ENCODE measurements at places on chromosomes 4 and X.

DNA sequence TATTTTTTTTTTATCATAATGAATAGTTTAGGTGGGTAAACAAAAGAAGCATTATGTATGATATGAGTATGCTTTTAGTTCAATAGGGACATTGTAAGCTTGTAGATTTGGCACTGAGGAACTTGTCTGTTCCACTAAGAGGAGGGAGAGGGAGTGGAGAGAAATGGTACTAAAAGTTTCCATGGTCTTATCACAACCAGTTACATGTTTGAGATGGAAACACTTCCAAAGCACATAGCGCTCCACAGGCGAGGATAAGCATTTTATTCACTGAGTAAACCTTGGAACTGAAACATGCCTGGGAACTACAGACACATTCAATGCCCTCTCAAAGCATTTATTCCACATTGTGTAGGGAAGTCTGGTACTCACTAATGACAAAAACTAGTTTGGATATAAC is 15.5 kb downstream of the MYOZ2 start:
- DNase-seq = no peak

- DNase-seq = no peak
Measured at GRCh38 chrX:19964017-19964710, 26.7 kb downstream of the BCLAF3 start.

DNA sequence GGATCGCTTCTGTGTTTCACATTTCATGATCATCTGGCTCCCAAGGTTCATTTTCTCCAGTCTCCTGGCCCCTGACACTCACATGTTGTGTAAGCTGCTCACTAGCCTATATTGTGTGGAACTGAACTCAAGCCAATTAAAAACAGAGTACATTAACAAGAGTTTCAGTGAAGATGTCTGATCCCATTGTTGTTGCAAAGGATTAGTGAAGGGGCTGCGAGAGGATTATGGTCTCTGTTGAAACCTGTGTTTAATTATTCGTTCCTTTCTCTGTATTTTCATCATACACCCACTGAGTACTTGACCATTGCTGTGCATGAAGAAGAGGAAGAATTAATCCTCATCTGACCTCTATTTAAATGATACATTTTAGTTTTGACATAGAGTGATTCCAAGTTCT is 54.7 kb downstream of the AFF2 start:
- DNase-seq = no peak

- no peak for DNase-seq
Measured at GRCh38 chr4:45147866-45148265, 421.5 kb upstream of the GNPDA2 start.

DNA sequence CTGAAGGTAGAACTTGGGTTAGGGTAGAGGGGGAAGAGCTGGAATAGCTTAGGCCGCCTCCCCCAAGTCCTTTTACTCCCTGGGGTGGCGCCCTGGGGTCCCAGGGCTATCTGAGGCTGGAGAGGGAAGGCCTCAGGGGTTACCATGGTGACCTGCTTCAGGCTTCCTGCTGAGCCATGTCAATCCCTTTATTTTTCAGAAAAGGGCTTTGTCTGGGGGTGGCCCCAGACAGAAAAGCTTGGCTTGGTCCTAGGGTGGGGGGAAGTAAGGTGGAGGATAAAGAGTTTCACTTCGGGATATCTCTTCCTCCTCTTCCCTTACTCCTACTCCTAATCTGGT is 6.3 kb downstream of the EFNB1 start:
- DNase-seq = no peak

- peak; percentile 1 for DNase-seq
Measured at GRCh38 chrX:111372086-111372485, 39.9 kb downstream of the DCX start.

DNA sequence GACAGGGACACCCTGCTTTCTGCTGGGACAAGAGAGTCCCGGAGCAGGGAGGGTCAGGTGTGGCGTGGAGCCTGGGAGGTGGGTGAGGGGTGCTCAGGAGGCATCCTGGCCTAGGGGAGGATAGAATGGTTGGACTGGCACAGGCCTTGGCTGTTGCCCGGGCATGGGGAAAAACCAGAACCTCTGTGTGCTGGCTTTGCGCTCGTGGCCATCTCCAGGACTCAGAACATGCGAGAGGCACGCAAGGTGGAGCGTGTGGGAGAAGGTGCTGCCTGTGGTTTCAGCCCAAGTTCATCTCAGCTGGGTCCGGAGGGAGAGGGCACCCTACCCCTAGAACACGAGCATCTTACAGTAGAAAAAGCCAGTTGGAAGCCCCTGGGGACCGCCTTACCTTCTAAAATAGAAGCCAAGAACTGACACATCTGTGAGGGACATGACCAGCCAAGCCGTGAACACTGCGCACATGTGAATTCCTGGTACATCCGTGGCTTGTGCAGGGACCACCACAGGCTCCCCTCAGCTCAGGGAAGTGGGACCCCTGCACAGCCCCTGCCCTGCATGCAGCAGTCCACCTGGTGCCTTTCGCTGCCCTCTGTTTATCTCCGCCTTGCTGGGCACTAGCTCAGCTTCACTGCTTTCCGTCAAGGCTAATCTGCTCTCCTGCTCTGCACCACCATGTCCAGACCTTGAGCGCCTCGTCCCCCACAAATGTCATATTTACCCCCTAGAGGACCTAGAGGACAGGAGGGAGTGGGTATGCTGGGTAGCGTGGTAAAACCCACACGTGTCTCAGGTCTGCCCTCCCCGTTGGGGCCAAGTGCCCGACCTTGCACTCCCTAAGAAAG is 13.5 kb downstream of the MSANTD1 start:
- DNase-seq = no peak

GRCh38 chrX:107601326-107601725 is 27.0 kb upstream of the PRPS1 start:
- DNase-seq = no peak

DNA sequence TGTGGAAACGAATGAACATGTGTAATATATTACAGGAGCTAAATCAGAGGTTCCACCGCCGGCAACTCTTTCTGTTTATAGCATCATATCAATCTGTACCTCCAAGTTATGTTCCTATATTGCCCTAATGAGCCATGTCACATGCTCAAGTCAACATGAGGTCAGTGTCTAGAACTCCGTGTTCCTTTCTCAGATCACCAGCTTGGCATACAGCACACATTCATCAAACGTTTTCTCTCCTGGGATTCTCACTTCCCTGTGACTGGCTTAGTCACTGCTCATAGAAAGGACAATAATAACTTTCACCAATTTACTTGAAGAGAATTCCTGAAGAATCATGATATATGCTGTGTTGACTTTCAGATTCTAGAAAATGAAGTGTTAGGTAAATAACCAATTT is 532.0 kb upstream of the SPANXN1 start:
- DNase-seq = no peak

DNA sequence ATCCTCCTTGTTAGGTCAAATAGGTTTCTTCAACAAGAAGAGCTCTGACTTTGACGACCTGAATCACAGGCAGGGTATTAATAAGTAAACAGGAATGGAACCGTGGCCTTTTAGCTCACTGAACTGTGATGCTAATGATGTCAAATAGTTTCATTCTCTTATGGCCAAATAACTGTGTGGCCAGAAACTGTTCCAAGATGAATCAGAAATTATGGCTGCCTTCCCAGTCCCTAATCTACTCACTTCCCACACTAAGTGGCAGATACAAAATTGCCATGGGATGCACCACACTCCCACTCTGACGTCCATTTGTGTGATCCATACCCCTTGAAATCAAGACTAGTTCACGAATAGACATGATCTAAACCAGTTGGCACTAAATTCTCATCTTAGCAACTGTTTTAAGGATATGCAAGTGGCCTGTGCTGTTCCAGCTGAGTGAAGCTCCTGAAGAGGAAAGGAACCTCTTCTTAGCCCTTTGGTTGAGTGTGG is 455.4 kb downstream of the IL15 start:
- no peak for DNase-seq

- no peak for DNase-seq
Measured at GRCh38 chr4:122195718-122196117, 43.6 kb downstream of the BLTP1 start.

GRCh38 chr4:30866907-30867306 is 146.7 kb downstream of the PCDH7 start:
- no peak for DNase-seq

DNA sequence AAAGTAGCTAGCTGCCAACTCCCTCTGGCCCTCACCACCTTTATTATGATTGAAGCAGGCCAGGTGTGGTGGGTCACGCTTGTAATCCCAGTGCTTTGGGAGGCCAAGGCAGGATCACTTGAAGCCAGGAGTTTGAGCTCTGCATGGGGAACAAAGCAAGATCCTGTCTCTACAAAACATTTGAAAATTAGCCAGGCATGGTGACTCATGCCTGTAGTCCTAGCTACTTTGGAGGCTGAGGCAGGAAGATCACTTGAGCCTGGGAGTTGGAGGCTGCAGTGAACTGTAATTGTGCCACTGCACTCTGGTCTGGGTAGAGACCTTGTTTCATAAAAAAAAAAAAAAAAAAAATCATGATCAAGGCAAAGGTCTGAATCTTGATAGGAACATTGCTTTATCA is 467.0 kb upstream of the DIPK2B start:
- DNase-seq = no peak

GRCh38 chr4:133565379-133565778 is 416.3 kb downstream of the PCDH10 start:
- peak; percentile 91 for DNase-seq

- DNase-seq = no peak
Measured at GRCh38 chr4:37797923-37798322, 28.6 kb upstream of the PGM2 start.

DNA sequence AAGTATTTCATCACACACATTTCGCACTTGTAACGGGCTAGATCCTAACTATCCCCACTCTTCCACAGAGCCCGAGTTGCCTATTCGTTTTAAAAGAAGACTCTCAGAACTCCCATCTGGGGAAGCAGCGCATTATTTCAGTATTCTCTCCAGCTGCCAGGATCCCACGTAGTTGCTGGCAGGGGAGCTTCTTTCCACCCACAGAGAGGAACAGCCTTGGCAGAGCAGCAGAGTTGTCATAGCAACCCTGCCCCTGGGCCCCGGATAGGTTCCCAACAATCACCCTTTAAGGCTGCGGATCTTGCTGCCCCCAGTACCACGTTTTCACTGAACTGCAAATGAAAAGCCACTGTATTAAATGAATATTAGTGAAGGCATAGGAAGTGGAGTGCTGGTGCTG is 106.7 kb downstream of the GPM6A start:
- DNase-seq = peak; percentile 96

DNA sequence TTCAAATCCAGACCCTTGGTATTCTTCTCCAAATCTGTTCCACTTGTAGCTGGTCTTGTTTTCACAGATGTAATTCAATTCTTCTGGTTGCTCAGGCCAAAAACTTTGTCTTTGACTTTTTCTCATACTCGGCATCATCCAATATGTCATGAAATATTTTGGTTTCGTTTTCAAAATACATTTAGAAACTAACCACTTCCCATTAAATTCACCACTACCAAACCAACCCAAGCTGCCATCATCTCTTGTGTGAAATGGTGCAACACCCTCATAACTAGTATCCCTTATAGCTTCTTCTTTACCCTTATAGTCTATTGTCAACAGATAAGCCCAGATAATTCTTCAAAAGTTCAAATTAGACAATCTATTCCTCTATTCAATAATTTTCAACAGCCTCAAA is 192.1 kb downstream of the PRR32 start:
- DNase-seq = no peak

- no peak for DNase-seq
Measured at GRCh38 chrX:3526071-3526470, 179.6 kb upstream of the MXRA5 start.

DNA sequence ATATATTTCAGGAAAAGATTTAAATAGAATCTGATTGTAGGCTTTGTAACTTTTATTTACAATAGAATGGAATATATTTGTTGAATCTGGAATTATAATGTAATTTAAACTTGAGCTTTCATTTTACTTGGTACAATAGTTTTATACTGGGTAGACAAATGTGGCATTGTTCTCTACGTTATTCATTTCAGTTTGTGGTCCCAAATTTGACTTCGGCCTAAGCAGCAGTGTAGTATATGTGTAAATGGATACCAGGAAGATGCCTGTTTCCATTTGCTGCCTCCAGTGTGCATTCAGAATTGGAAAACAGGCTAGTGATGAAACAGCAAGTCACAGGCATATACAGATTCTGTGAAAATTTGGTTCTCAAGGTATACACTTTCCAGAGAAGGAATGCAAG is 77.8 kb downstream of the CLDN22 start:
- DNase-seq = no peak

DNA sequence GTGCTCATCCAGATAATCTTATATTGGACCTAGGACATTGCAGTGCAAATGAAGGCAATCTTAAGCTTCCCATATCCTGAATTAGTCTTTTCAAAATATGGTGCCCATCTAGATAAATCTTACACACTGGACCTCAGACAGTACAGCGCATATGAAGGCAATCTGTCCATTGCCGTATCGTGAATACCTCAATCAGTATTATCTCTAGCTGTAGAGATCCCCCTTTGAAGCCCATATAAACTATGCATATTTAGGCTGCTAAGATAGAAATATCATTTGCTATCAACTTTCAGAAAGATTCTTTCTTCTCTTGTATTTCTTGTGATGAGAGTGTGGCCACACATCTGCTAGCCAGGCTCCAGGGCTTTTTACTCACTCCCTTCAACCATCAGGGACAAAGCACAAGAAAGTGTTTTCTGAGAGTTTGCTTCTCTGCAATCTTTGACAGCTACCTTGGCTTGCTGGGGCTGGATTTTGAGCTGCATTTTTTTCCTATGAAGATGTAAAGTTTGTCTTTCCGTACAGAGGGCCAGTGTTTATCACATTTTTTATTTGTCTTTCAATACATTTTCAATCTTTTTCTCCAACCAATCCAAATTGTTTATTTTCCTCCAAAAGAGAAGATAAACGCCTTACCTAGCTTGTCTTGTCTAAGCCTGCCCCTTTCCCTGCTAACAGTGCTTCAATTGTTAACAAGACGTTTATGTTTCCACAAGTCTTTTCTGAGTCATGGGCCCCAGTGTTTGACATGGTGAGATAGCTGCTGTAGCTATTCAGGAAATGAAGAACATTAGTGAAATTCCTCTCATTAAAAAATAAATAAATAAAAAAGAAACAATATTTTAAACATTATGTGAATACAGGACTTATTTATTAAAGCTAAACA is 57.6 kb upstream of the FAT1 start:
- DNase-seq = no peak

DNA sequence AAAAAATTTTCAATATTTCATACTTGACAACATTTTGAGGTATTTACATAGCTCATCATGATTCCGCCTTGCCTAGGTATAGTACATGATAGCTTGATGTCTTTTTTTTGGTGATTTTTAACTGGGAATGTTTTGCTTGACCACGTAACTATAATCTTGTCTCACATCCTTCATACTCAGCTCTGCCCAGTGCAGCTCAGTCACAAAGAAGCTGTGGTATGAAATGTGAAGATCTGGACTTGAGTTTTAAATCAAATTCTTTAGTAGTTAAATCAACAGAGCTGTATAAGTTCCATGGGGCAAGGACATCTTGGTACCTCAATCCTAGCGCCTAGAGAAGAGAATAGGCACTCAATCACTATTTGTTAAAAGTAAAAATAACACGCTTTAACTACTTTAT is 276.3 kb upstream of the DKK2 start:
- no peak for DNase-seq

GRCh38 chrX:122188751-122189150 is 995.3 kb upstream of the GRIA3 start:
- DNase-seq = no peak

- DNase-seq = no peak
Measured at GRCh38 chrX:42725196-42725595, 52.8 kb downstream of the PPP1R2C start.

GRCh38 chr4:40601641-40602040 is 28.0 kb downstream of the RBM47 start:
- no peak for DNase-seq

Data from COR-L47 (cell line).